Stimulated activated CD4-positive, alpha-beta T cell treated with anti-CD3 and anti-CD28 coated beads, TNF-alpha, amount 100 ng/mL, for 24 hours (primary cell): ENCODE measurements at places on chromosomes 11 and 22.

DNA sequence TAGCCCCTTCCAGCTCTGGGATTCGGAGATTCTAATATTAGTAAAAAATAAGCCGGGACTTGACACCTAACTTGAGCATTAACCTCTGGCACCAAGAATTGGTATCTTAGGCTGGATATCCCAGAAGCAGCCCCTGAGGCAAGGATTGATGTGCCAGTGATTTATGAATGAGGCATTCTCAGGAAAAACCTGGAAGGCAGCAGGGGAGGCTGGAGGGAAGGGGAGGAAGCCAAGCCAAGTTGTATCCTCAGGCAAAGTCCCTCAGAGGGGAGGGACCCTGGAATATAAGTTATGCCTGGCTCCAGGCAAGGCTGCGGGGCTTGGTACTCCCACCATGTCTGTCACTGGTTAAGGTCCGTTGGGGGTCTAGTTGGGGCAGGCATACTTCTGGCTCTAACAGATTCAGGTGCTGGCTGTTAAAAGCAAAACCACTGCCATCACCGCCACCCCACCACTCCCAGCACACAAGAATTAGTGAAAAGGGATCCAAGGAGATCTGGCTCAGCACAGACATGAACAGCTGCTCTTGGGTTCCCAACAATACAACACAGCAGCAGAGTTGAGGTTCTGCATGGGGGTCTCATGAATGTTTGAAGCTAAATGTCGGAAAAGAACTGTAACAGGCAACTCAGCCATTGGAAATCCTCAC lies 29.8 kb downstream of the LMO2 start:
- DNase-seq = no peak

- peak; percentile 18 for DNase-seq
These were observed 84.1 kb downstream of the LARGE2 start for GRCh38 chr11:46006418-46007070.

DNA sequence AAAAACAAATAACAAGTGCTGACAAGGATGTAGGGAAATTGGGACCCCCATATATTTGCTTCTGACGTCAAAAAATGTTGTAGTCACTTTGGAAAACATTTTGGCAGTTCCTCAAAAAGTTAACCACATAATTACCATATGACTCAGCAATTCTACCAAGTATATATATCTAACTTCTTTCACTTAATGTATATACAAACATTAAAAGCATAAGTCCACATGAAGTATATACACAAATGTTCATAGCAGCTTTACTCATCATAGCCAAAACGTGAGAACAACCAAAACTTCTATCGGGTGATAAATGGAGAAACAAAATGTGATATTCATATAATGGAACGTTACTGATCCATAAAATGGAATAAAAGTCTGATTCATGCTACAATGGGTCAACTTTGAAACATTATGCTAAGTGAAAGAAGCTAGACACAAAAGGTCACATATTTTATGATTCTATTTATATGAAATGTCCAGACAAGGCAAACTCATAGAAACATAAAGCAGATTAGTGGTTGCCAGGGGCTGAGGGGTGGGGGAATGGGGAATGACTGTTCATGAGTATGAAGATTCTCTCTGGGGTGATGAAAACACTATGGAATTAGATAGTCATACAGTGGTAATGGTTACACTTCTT lies 48.7 kb upstream of the TEAD1 start:
- DNase-seq = no peak

GRCh38 chr11:117572671-117573070 lies 224.3 kb downstream of the DSCAML1 start:
- no peak for DNase-seq

DNA sequence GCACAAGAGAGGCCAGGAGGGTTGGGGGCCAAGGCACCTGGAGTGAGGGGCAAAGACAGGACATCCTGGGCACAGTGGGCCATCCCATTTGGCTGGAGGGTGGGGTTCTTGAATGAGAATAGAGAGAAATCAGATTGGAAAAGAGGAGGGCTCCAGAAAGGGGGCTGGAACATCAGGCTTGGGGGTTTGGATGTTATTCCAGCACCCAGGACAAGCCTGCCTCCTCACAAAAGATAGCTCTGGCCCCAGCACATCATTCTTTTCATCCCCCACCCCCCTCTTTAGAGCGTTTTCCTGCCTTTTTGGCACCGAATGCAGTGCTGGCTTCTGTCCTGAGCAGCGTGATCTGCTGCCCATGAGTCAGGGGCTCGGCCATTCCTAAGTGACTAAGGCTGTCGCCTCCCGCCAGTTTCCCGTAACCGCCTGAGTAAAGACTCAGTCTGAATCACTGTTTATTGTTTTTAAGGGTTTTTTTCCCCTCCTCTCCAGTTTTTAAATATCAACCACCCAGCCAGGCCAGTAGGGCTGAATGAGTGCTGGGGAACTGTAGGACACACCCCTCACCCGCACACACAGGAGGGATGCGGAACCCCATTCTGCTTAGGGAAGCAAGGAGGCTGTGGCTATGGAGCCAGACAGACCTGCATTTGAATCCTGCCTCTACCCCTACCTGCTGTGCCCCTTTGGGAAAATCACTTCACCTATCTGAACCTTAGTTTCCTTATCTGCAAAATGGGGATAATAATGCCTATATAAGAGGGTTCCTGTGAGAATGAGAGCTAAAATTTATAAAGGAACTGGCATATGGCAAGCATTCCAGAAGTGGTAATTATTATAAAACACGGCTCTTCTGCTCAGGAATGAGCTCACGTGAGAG lies 32.4 kb upstream of the NAV2 start:
- DNase-seq = no peak

DNA sequence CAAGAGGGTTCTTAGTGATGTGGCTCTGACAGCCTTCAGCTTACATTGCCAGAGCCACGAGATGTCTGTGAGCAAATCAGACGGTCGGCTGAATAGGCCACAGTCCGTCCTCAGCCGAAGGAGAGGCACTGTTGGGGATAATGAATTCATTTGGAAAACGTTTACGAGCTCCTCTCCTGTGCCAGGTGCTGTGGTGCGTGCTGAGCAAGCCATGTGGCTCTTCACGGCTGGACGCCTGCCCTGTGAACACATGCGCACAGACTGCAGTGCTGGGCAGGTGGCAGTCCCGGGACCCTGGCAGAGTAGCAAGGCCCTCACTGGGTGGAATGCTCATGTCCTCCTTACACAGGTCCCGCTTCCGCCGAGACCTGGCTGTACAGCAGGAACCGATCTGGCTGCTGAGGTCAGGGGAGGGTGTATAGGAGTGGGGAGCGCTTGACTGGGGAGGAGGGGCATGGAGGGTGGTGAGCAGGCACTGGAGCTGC lies 6.8 kb downstream of the TBC1D22A start:
- DNase-seq = no peak

DNA sequence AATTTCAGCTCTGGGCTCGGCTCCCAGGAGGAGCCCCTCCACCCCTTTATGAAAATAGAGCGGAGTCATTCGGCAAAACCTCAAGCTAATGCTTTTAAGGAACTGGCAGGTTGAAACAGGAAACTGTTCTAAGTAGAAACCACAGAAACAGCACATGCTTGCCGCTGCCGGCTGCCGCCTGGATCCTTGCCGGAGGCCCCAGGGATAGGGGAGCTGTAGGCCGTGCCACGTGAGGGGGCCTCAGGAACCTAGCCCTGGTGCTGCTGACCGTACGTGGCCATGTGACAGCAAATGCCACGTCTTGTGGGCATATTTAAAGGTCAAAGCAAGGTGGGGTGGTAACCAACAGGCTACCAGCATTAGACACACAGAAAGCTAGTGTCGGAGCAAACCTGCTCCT lies 77.9 kb upstream of the TIMP3 start:
- no peak for DNase-seq

- DNase-seq = no peak
These were observed 15.6 kb downstream of the CREB3L1 start for GRCh38 chr11:46293066-46293465.

- no peak for DNase-seq
These were observed 92.3 kb downstream of the SCN3B start for GRCh38 chr11:123562158-123562557.

DNA sequence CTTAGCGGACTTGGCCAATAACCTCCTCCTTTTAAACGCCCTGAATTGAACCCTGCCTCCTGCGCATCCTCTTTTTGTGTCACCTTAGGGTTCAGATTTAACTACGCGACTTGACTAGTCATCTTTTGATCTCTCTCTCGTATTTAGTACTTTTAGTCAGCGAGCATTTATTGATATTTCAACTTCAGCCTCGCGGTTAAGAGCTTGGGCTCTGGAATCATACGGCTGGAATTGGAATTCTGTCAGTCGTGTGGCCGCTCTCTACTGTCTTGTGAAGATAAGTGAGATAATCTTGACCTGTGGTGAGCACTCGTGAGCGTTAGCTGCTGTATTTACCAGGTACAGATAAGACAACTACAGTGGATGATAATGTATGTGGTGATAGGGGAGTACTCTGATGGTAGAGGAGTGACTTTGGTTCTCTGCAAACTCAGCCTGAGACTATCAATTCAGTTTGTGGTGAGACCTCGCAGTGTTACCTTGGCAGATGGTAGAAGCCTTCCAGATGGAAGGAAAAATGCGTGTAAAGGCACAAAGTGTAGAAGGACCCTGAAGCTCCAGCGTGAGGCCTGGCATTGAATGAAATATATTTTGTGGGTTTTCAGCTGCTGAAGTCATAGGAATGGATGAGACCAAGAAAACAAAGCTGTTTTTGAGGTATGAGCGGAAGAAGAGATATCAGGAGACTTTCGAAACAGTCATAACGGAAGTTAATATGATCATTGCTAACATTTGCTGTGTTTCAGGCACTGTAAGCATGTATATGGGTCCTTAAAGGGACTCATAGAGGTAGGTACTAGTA lies 682 bp downstream of the ATM start:
- peak; percentile 36 for DNase-seq

GRCh38 chr11:115269191-115269950 lies 234.8 kb downstream of the CADM1 start:
- no peak for DNase-seq

DNA sequence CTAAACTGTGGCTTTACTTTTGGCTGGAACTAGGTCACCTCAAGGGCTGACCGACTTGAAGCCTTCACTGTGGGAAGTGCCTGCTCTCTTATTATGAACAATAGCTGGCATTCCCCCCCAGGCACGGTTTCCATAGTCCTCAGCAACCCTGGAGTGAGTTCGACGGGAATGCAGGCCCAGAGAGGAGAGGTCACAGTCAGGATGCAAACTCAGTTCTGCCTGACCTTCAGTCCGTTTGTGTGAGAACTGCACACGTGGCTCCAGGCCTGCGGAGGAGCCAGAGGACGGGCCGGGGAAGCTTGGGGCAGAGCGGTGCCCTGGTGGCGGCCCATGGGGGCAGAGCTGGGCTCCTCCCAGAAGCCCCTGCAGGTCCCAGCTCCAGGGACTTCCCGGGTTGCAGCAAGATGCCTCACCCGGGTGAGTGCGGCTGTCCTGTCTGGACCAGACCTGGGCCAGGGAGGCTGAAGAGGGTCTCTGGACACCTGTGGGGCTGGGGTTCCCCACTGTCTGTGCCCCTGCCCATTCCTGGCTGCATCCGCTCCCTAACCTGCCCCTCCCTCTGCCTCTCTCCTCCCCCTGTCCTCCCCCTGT lies 17.2 kb downstream of the SLC25A18 start:
- DNase-seq = no peak

DNA sequence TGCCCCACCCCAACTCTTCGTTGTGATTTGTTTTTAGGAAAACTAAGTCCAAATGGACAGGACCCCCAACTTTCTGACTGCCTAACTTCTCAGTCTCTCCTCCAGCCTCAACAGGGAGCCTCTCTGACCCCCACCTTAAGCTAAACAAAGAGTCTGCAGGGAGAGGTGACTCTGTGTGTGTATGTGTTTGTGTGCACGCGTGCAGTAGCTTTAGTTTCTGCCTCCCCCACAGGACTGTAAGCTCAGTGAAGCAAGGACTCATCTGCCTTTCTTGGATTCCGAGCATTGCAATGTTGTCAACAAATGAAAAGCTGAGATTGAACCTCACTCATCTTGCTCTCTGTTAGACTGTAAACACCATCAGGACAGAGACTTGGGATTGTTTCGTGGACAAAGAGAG lies 7.9 kb downstream of the SNAP29 start:
- no peak for DNase-seq

- no peak for DNase-seq
These were observed 21.7 kb downstream of the CCDC81 start for GRCh38 chr11:86396396-86396795.

DNA sequence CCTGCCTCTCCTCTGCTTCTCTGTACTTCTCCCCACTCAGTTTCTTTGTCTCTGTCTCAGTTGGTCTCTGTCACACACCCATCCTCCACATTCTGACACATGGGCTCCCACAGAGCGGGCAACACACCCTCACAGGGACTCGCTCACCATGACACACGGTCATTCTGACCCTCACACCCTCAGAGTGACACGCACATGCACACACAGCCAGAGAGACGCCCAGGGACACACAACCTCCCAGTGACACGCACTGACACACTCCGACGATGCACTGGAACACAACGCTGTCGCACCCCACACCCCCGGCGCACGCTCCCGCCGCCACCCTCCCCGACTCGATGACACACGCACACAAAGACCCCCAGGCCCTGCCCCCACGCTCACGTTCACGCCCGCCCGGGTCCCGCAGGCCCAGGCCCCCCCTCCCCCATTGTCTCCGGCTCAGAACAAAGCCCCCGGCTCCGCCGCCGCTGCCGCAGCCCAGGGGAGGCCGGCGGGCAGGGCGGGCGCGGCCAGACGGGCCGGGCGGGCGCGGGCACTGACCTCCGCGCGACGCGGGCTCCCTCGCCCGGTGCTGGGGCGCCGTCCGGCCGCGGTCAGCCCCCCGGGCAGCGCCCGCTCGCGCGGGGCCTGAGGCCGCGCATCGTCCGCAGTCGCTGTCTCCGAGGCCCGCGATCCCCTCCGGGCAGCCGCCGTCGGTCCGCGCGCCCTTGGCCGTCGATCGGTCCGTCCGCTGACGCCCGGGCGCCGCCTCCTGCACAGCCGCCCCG lies 404 bp downstream of the DCHS1 start:
- DNase-seq = no peak

- no peak for DNase-seq
These were observed 86.2 kb upstream of the BARX2 start for GRCh38 chr11:129289350-129290040.

- peak; percentile 35 for DNase-seq
These were observed 21.7 kb downstream of the KIAA0930 start for GRCh38 chr22:45218976-45219375.

- no peak for DNase-seq
These were observed 36.6 kb downstream of the C11orf58 start for GRCh38 chr11:16774936-16775613.

GRCh38 chr11:43957571-43957970 lies 15.1 kb downstream of the C11orf96 start:
- DNase-seq = no peak
